ENCODE measurements at places on chromosomes 3 and 15. TPM values are rescaled to one million over a fixed set of nuclear protein-coding genes. Genes with fewer than 3 reads are reported as not detected.

Gene GPR156
- 0.48 TPM for total RNA-seq

Gene LCMT2
- total RNA-seq = 8.6 TPM

Gene ANKRD34C
- not detected for total RNA-seq

Gene KLF15
- 0.12 TPM for total RNA-seq

Gene P2RY1
- total RNA-seq = 0.36 TPM

Gene COMMD4
- 193 TPM for total RNA-seq

Gene LRRC34
- total RNA-seq = not detected

Gene ZMYND10
- 1.3 TPM for total RNA-seq

Gene SI
- not detected for total RNA-seq

Gene THSD4
- 21.1 TPM for total RNA-seq

Measured in A549 treated with CpdA at 1 μM for 4 hours (cell line).